ENCODE measurements at places on chromosomes 4 and X.
A peak's percentile ranks its signal among the peaks of the same experiment; 100 is the strongest.

- no peak for DNase-seq
Measured at GRCh38 chr4:88958080-88958479, 98.9 kb downstream of the FAM13A start.

GRCh38 chr4:88097301-88097700 is 61.1 kb downstream of the ABCG2 start:
- peak; percentile 46 for DNase-seq

- no peak for DNase-seq
Measured at GRCh38 chr4:164027805-164028204, 533.3 kb downstream of the TMA16 start.

DNA sequence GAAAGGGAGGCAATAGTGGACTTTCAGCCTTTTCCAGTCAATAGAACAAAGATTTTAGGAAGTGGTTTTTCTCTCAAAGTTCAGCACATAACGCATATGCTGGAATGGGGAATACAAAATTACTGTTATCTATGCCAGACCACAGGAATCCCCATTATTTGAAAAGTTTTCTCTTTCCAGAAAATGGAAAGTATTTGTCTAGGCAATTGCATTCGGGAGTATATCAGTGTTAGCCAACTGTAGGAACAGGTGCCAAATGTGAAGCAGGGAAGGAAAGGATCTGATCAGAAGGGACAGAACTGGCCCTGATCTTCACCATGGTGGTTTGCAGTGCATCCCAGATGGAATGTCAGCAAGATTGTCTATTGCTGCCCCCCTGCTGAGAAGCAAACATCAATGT is 213.6 kb downstream of the CPE start:
- DNase-seq = no peak

- no peak for DNase-seq
Measured at GRCh38 chr4:185480016-185480732, 8.6 kb upstream of the CCDC110 start.
